Activated CD8-positive, alpha-beta memory T cell treated with anti-CD3 and anti-CD28 coated beads for 24 hours (primary cell): ENCODE measurements at places on chromosomes 3 and 15.
A peak's percentile ranks its signal among the peaks of the same experiment; 100 is the strongest.

- no peak for DNase-seq
These were observed 594.0 kb upstream of the UBE2E2 start for GRCh38 chr3:22609139-22609538.

DNA sequence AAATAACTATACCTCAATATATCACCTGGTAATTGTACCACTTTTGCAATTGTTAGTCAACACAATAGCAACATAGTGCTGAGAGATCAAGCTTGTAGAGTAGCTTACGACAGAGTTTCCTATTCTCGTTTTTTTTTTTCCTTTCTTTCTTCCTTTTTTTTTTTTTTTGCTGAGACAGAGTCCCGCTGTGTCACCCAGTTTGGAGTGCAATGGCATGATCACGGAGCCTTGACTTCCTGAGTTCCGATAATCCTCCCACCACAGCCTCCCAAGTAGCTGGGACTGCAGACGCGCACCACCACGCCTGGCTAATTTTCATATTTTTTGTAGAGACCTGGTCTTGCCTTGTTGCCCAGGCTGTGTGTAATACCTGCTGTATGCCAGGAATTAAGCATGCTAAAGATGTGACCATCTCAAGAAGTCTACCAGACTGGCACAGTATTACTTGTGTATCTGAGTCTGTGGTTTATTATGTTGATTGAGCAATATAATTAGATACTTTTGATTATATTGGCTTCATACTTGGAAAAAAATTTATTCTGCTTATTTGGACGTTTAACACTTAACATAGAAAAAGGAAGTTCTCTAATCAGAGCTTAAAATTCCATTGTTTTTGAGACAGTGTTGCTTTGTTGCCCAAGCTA is 3.0 kb downstream of the SELENOT start:
- no peak for DNase-seq

- no peak for DNase-seq
These were observed 20.6 kb downstream of the SAMD7 start for GRCh38 chr3:169931747-169932520.

- peak; percentile 19 for DNase-seq
These were observed 66.1 kb downstream of the ADAMTS17 start for GRCh38 chr15:100275641-100276040.

DNA sequence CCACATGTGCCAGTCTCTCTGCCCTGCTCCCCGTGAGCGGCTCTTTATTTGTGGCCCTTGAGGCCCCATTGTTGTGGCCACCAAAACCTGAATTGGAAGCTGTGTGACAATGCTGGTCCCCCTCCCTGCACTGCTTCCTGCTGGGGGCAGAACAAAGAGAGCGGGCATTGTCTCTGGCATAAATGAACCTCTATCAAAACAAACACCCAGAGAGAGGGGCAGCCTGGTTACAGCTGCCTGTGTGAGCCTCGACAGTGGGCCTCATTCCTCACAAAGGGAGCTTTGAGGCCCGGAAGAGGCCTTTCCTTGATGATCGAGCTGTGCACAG is 152.9 kb downstream of the IGF1R start:
- no peak for DNase-seq

DNA sequence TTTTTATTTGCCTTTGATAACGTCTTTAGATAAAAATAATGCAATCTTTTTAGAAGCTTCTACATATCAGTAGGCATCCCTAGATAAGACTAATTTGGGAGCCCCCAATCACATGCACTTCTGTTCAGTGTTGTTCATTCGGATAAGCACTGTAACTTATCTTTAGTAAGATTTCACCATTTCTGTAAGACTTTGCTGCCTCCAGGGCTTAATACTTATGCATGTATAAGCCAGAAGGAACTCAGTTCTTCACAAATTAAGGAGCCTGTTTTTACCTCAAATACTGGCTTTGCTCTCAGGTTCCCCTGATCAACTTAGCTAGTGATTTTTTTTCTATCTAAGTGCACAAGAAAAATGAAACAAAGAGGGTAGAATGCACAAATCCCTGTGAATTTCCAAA is 20.3 kb downstream of the DOCK3 start:
- no peak for DNase-seq

DNA sequence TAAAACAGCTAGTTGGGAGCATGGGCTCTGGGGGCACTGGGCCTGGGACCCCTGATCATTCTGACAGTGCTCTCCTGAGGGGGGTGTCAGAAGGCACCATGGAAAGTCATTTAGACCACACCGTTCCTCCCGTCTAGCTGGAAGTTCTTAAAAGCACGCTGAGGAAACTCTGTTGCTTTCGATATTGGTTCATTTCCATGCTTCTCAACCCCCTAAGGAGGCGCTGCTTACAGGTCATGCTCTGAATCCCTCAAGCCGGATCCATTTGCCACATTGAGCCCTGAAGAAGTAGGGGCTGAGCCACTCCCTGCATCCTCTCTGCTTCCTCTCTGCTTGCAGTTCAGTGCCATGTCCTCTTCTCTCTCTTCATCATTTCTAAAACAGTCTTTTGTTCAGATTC is 187.2 kb downstream of the CACNA2D3 start:
- no peak for DNase-seq

DNA sequence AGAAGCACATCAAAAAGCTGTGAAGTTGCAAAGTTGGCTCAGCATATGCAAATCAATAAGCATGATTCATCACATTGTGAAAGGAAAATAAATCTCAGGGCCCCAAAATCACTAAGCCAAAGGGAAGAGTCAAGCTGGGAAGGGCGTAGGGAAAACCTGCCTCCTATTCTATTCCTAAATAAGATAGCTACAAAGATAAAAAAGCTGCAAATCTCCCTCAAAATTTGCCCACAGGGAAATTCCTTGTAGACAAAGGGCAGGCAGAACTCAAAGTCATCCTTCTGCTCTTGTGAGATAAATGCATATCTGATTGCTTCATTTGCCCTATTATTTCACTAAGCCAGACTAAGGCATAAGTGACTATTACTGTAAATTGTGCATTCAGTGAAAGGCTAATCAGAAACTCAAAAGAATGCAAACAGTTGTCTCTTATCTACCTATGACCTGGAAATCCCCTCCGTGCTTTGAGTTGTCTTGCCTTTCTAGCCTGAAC is 30.5 kb upstream of the CCNL1 start:
- no peak for DNase-seq

- no peak for DNase-seq
These were observed 188.1 kb downstream of the CHST2 start for GRCh38 chr3:143307613-143308183.

- DNase-seq: no peak
These were observed 43.4 kb downstream of the HLTF start for GRCh38 chr3:149042789-149043386.

DNA sequence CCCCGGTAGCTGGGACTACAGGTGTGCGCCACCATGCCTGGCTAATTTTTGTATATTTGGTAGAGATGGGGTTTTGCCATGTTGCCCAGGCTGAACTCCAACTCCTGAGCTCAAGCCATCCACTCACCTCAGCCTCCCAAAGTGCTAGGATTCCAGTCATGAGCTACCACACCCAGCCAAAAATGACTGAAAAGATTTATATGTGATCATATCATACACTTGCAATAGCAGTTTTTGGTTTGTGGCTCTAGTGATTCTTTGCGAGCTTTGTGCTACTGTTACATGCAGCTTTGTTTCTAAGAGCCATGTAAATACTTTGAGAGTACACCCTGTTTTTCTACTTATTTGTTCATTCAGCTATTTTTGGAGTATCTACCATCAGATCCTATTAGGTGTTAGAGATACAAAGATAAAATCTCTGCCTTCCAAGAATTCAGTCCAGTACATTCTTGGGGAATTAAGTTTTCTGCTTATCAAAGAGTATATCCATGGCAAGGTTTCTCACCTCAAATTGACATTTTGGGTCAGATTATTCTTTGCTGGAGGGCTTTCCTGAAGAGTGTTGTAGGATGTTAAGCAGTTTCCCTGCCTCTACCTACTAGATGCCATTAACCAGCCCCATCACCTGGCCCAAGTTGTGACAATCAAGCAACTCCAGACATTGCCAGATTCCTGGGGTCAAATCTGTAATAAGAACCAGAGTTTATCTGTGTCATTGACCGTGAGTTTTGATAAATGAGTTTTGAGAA is 15.0 kb downstream of the SNAP23 start:
- DNase-seq: no peak

- DNase-seq: no peak
These were observed 64.0 kb downstream of the PDE8A start for GRCh38 chr15:85045615-85046014.

DNA sequence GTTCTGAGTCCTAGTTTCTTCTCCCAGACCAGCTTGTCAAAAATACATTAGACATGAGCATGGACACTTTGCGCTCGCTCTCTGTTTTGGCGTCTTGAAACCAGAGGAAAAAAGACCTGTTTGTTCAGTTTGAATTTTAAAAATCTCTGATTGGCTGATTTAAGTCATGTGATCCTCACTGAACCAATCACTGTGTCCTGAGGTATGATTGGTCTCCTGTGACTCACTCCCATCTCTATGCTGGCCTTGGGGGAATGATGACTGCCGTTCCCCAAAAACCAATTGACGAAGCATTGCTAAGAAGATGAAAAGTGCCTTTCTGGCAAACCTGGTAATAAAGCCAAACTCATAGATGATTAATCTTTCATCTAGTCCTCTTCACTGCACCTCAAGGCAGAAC is 256.5 kb downstream of the IL5RA start:
- DNase-seq: no peak

DNA sequence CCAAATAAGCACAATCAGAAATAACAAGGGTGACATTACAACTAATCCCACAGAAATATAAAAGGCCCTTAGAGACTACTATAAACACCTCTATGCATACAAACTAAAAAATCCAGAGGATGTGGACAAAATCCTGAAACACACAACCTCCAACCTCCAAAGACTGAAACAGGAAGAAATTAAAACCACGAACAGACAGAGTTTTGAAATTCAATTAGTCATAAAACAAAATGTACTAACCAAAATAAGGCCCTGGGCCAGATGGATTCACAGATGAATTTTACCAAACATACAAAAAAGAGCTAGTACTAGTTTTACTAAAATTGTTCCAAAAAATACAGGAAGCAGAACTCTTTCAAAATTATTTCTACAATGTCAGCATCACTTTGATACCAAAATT is 1043.6 kb downstream of the DIPK2A start:
- no peak for DNase-seq

GRCh38 chr15:66901336-66902100 is 163.9 kb upstream of the SMAD3 start:
- DNase-seq: no peak

DNA sequence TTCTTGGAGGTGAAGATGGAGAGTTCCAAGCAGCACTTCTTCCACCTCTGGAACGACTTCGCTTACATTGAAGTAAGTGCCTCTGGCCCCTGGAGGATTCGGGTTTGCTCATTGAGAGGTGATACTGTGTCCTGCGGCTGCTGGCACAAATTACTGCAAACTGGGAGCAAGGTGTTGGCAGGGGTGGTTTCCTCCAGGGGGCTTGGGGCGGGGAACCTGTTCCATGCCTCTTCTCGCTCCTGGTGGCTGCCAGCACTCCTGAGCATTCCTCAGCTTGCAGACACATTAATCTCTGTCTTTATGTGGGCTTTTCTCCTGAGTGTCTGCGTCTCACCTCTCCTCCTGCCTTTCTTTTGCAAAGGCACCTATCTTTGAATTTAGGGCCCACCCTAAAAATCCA is 47.4 kb downstream of the MESD start:
- peak; percentile 32 for DNase-seq

DNA sequence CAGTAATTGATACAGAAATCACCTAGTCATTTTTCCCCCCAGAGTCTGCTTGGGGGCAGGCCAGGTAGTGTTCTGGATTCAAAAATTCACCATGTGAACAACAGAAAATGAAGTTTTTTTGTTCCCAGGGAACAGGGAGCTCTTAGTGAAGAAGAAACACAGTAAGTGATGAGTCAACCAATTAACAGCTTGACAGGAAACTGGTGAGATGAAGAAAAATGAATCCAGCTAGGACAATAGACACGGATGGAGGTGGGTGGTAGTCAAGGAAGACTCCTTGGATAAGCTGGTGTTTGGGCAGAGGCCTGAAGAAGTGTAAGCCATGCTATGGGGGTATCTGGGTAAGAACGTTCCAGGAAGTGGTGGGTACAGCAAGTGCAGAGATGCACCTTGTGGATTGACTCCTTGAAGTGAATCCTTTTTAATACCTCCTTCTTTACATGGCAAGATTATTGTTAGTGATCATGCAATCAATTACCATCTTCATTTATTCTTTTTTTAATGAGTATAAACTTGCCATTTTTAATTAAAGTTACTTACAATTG is 339.9 kb upstream of the RGMA start:
- DNase-seq: no peak

- no peak for DNase-seq
These were observed 58.4 kb downstream of the MESD start for GRCh38 chr15:80931191-80931590.

- DNase-seq: no peak
These were observed 79.7 kb downstream of the DZIP3 start for GRCh38 chr3:108669208-108669607.

- no peak for DNase-seq
These were observed 80.0 kb upstream of the SPATA16 start for GRCh38 chr3:173221010-173221409.

DNA sequence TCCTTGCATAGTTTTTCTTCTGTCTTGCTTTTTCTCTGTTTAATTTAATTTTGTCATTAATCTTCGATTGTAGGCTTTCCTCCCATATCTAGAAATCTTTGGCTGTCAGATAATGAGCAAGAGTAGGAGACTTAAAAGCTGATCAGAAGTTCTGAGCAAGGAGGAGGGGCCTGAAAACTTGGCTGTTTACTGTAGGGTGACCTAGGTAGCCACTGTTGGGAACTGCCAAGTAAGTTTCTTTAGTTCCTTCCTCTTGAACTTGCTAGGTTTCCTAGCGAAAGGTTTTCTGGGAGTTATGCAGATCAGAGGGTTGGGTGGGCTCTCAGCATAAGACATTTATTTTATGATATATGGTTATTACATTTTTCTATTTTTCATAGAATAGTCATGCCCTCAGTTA is 14.5 kb downstream of the ALPK3 start:
- no peak for DNase-seq

DNA sequence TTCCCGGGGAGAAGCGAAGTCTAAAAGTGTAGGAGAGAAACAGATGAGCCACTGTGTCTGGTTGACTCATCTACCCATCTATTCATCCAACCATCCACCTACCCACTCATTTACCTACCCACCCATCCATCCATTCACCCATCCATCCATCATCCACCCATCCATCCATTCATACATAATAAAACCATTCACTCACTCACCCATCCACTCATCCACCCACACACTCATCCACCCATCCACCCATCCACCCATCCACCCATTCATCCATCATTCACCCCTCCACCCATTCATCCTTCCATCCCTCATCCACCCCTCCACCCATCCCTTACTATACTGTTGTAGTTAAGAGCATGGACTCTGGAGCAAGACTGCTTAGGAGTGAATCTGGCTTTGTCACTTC is 136.4 kb upstream of the ATP2B2 start:
- DNase-seq: no peak

DNA sequence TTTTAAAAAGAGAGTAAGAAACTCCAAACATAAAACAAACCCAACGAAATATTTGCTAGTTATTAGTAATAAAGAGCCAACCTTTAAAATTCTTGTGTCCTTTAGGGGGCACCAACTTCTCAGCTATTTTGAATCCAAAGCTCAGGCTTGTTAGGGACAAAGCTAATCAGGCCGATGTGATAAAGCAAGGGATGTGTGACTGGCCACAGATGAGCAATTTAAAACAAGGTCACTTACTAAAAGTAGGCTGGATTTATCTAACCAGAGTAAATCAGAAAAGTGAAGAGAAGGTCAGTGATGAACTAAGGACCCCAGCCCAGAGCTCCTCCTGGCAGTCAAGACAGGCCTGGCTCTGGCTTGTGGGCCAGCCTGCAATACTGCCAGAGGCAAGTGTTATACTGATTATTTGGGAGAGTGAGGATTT is 108.5 kb downstream of the CYP19A1 start:
- DNase-seq: no peak

- peak; percentile 71 for DNase-seq
These were observed 6.3 kb downstream of the GORASP1 start for GRCh38 chr3:39101022-39101689.
